ENCODE measurements at places on chromosomes 7 and 10.

- no peak for DNase-seq
These were observed 271.9 kb downstream of the KIF20B start for GRCh38 chr10:89973326-89973725.

- DNase-seq, result no peak
These were observed 86.5 kb upstream of the GRB10 start for GRCh38 chr7:50869108-50869725.

DNA sequence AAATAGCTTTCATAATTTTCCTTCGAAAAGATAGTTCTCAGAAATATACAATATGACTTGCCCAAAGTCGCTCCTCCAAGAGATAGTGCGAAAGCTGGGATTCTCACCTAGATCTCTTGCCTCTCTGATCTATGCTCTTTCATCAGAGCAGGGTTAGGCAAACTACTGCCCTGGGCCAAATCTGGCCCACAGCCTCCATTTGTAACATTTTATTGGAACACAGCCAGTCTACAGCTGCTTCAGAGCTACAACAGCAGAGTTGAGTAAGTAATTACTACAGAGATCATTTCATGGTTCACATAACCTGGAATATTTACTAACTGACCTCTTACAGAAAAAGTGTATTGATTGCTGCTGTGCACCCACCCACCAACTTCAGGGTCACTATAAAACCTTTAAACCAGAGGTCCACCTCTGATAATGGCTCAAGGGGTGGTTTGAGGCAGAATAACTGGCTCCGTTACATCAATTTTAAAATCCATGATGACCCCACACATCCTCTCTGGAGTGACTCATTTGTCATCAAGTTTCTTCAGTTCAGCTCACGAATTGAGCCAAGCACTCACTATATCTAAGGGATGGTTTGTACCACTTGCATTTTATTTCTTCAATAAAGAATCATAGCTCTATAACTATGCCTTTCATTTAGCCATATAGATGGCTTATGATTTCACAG is 1019.0 kb downstream of the XPNPEP1 start:
- DNase-seq, result no peak

GRCh38 chr7:84207025-84207424 is 12.4 kb upstream of the SEMA3A start:
- DNase-seq, result no peak

GRCh38 chr10:86932674-86933073 is 24.7 kb downstream of the MMRN2 start:
- no peak for DNase-seq

DNA sequence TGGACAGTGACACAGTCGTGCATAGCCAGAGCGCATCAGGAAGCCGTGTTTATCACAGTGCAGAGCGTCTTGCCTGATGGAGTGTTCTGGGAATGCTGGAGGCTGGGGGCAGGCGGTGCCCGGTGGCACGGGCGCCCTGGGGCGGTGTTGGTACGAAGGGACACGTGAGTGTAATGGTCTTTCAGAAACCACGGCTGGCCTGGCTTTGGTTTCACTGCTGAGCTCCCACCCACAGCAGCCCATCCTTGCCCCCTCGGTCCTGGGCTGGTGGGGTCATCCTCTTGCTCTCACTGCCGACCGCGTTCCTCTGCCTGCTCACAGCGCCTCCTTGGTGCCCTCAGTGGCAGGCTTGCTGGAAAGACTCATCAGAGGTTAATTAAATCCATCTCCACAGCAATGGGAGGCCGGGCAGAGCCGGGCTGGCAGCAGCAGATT is 50.6 kb downstream of the NKX6-2 start:
- DNase-seq, result no peak

DNA sequence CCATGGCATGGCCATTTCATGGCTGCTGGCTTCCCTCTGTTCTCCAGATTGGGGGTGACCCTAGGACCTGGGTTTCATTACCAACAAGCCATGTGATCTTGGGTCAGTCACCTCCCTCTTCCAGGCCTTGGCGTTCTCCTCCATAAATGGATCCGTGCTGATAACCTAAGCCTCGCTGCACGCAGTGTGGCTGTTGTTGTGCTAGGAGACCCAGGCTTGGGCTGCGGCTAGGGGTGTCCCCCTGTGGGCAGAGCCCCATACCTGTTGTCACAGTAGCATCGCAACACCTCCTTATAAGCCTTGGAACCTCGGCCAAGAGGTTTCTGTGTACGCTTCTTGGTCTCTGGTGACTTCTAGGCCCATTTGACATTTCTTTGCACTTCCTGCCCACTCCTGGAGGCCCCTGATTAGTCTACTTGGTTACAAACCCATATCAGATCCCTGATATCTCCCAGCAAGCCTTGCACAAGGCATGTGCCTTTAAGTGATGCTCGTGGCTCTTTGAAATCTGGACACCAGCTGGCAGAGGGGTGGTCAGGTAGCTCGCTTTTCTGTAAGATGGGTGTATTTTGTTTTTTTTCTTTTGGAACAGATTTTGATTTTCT is 23.6 kb downstream of the ZMIZ1 start:
- no peak for DNase-seq

GRCh38 chr7:21299766-21300165 is 128.1 kb upstream of the SP4 start:
- no peak for DNase-seq
